ENCODE measurements at places on chromosomes 6 and 20. TPM values are rescaled to one million over a fixed set of nuclear protein-coding genes. Genes with fewer than 3 reads are reported as not detected.
A peak's percentile ranks its signal among the peaks of the same experiment; 100 is the strongest.

DNA sequence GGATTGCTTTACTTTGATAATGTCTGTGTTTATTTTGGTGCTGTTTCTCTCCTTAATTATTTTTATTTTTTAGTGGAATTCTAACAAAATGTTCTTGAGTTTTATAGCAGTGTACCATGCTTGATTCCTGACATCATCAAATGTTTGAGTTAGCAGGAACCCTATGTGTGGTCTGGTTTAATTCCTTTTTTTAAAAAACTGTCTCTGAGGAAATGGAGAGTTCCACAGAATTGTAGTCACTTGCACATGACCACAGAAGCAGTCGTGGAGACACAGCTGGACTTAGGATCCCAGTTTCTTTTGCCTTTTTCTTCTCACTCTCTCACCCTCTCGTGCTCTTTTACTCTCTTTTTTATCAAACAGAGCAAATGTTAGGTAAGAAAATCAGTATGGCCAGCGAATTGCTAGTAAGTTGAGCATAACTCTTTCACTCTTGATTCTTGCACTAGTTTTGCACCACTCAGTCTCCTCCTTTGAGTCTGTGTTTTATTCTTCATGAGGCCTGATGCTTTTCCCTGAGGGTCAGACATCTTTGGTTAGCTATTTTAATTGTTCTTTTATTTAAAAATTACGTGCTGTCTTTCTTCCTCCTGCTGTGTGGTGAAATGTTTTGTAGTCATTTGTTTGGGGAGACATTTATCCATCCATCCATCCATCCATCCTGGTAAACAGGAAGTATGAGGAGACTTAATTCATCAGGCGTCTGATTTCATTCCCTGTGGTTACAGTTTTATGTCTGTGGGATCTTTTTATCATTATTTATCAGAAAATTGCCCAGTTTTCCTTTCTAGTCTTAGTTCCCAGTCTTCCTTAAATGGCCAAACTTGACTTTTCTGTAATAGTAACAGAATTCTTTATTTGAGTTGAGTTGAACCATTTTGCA, 83.0 kb downstream of the SCAF8 start:
- DNase-seq: peak; percentile 51

DNA sequence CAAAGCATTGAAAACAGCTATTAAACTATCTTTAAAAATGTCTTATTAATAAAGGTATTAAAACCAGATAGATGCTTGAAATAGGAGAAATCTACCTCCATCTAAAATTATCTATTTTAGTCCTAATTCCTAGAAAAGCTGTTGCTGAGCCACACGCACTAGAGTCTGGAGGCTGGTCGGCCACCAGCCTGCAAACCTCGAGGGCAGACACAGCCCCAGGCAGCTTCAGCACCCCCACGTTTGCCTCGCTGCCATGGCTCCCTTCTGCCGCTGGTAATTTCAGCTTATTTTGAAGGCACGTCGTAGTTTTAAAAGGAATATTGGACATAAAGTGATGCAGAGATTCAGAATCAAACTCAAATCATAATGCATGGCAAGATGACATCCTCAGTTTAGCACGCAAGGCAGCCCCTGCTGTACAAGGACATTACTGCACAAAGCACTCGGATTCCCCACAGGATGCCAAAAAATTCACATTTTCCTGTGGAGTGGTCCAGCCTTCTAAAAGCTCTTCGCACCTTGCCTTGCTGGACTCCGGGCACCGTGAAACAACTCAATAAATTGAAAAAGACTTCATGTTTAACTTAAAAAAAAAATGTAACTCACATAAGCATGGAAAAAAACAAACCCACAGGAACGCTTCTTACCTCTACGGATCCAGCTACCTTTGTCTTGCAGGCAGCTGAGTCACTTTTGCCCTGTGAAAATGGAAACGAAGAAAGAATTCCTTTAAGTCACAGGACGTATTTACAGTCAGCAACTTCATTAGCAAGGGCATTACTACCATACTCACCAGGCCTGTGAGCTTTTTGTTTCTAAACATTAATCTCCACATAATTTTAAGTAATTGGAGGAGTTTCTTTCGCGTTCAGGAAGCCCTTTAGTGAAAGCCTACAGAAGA, 143.4 kb upstream of the RPS6KA2 start:
- DNase-seq: no peak

GRCh38 chr20:33897313-33897912, 86.3 kb downstream of the CHMP4B start:
- no peak for DNase-seq

GRCh38 chr20:13810446-13810845, 25.6 kb downstream of the NDUFAF5 start:
- no peak for DNase-seq

GRCh38 chr6:318243-318890, 26.1 kb downstream of the DUSP22 start:
- no peak for DNase-seq

DNA sequence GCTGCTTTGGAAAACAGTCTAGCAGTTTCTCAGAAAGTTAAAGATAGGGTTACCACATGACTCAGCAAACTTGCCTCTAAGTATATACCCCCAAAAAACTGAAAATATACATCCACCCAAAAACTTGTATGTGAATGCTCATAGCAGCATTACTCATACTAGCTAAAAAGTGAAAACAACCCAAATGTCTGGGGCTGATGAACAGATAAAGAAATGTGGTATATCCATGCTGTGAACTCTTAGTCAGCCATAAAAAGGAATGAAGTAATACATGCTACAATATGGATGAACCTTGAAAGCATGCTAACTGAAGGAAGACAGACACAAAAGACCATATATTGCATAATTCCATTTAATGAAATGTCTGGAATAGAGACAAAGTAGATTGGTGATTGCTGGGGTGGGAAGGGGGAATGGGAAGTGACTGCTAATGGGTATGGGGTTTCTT, 79.9 kb upstream of the GLP1R start:
- no peak for DNase-seq

DNA sequence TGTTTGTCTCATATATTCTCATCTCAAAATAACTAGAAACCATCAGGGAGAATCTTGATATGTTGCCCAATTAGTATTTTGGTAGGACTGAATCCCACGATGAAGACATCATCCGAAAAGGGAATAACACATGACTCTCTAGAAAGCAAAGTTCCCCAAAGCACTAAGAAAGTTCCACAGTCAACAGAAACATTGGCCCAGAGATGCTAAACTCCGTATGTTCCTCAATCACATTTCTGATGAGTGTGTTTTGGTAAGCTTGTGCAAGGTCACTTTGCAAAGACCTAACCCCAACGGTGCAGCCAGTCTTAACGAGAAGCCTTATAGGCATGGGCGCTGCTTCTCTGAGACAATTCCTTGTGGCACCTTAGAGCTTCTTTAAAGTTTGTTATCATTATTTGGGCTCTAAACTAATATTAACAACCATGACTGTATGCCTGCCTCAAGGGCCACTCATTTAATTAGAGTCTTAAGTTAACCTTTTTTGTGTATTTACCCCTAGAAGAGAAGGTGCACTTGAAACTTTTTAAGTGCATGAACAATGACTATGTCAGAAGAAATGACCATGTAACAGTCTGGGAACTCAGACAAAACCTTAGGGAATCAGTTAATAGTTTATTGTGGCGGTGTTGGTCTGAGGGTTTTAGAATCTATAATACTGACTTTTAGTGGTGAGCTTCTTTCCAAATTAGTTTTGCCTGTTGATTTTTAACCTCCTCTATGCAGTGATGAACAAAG, 202.0 kb upstream of the RAB32 start:
- peak; percentile 48 for DNase-seq

GRCh38 chr20:62030357-62030756, 35.3 kb downstream of the TAF4 start:
- no peak for DNase-seq

GRCh38 chr6:136752554-136752953, 39.7 kb downstream of the MAP3K5 start:
- no peak for DNase-seq

DNA sequence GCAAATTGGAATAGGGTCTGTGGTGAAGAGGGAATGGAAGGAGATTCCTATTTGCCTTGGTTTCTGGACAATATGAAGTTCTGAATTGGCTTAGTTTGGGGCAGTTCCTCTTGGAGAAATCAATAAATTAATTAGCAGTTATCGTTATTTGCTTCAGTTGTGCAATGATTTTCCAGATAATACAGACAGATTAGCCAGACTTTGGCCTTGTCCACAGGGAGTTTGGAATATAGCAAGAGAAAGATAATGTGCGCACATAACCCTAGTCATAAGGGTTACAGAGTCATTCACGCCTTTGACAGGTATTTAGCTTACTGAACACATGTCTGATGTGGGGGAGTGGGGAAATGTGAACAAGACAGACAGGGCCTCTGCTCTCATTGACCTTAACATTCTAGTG, 1.3 kb downstream of the ATRN start:
- DNase-seq: no peak

DNA sequence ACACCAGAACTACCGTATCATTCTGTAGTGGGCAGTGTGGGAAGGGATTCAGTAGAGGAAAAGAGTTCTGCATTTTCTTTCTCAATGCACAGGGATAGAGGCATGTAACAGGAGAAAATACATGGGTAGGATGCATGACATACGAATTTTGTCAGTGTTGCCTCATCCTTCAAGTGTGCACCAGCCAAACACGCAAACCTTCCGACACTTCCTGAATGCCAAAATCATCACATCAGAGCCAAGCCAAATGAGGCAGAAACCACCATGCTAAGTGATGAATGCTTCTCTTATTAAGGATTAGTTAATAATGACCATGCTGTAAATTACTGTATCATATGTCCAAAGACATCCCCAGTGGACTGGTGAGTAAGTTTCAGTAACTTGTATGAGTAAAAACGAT, 27.3 kb downstream of the RAMACL start:
- DNase-seq: peak; percentile 86

DNA sequence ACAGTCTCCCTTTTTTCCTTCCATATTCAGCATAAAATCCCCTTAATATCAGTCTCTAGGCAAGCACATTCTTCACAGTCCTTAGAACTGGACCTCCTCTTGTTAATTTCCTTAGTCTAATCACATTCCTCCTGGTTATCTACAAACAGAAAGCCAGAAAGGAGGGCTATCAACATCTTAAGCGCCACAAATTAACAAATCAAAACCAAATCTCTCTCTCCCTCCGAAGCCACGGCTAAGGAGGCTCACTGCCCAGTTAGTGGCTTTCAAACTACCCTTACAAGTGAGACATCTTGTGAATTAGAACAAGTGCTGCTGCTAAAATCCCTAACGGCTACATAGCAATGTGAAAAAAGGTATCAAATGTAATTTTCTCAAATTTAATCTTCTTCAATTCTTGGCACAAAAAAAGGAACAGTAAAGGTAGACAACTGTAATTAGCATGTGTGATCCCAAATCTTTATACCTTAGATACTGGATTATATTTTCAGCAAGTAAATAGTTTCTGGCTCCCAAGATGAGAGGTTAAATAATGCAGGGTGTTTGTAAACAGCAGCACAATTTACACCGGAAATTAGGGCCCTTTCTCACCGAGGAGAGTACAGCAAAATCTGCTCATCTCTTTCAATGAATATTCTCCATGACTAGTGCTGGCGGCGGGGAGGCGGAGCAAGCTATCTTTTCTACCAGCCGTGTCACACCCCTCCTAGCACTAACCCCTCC, 1.4 kb upstream of the TRIM39 start:
- DNase-seq: peak; percentile 37

- no peak for DNase-seq
Measured at GRCh38 chr6:142367501-142368018, 65.8 kb downstream of the ADGRG6 start.

DNA sequence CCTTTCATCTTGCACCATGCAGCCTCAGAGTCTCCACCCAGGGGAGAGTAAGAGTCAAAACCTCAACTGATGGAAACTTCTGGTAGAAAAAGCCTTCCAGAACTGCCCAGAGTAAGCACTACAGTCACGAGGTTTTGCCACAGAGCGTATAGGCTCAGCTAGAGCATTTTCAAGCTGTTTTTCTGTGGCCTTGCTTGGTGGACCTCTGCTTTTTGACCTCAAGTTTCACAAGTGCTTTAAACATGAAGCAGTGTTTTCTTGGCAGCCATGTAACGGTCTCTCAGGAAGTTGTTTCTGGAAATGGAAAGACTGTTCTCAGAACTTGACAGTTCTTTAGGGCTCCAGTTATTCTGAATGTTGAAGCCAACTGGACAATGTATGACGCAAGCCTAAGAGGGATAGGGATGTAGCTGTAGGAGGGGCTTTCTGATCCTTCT, 146.5 kb downstream of the ZDHHC14 start:
- DNase-seq: no peak

DNA sequence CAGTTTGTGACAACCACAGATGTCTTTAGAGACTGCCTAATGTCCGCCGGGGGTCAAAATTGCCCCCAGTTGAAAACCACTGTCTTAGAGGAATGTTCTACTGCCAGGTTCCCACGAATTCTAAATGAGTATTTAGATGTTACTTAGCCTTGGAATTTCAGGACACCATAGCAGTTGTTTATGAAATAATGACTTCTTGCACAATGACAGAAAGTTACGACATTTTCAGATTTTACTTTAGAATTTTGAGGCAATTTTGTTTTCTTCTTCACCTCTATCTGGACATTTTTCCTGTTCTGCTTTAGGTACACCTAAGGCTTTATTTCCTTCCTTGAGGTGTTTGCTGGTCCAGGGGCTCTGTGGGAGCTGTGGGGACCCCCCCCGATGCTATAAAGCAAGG, 83.4 kb downstream of the CCDC170 start:
- no peak for DNase-seq

DNA sequence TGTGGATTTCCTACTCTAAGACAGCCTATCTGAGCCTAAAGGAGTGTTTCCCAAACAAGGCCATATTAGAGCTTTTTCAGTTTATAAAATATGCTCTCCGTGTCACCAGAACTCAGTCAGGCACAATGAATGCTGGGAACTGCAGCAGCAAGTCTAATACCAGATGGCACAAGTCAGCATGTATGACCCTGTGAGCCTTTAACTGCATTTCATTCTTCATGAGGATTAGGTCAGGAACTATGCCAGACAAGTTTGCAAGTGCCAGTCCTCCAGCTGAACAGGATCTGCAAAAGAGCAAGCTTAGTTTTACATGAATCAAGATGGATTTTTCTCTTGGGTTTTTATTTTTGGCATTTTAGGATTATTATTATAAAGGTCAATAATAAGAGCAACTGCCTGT, 66.7 kb upstream of the SAMD5 start:
- no peak for DNase-seq

DNA sequence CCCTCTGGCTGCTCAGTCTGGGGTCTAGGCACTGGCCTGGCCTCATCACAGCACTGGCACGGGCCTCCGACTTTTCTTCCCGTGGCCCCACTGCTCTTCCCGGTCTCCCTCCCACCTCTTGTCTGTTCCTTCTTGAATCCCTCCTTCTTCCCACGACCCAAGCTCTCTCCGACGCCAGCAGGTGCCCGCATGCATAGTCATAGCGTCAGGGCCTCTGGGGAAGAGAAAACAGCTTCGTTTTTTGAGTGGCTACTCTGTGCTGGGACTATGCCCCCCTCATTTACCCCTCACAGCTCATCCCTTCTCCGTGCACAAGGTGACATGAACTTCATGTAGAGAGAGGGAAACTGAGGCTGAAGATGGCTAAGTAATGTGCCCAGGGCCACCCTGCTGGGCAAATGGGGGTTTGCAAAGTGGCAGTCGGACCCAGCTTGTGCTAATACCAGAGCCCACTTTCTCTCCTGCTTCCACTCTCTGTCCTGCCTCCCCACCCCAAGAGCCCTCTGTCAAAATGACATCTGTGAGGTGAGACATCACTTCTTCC, 59.2 kb downstream of the SYNJ2 start:
- peak; percentile 84 for DNase-seq

GRCh38 chr6:46393940-46394337, 97.3 kb downstream of the RCAN2 start:
- DNase-seq: no peak

The FRS3 gene
- total RNA-seq: 3.6 TPM

The BCAS4 gene
- 16.7 TPM for total RNA-seq

The TOX2 gene
- not detected for total RNA-seq

The HLA-DQA1 gene
- total RNA-seq: not detected

The BCAS1 gene
- total RNA-seq: 0.31 TPM

The GHRH gene
- not detected for total RNA-seq

All from astrocyte (in vitro differentiated cells and primary cell).